Activated T-cell treated with anti-CD3 and anti-CD28 coated beads, Interleukin-2, amount 50 U/mL, for 72 hours (primary cell): ENCODE measurements at places on chromosomes 11 and 22. TPM values are rescaled to one million over a fixed set of nuclear protein-coding genes. Genes with fewer than 3 reads are reported as not detected.

DNAJB13 gene
- 1.1 TPM for total RNA-seq

GRCh38 chr11:132490978-132491377 lies 1041.3 kb downstream of the OPCML start:
- DNase-seq: no peak
- H3K4me1 ChIP-seq: no peaks in the 10 kb centered on the region
- no peak overlapping the region for H3K27ac ChIP-seq
- no peaks in the 10 kb centered on the region for H3K36me3 ChIP-seq
- H3K4me3 ChIP-seq: no peak overlapping the region

- no peak overlapping the region for H3K27ac ChIP-seq
- no peaks in the 10 kb centered on the region for H3K4me1 ChIP-seq
- H3K4me3 ChIP-seq: no peak overlapping the region
- peaks cover 28% of the 10 kb centered on the region for H3K27me3 ChIP-seq
- DNase-seq: no peak
- H3K36me3 ChIP-seq: peaks cover 6% of the 10 kb centered on the region
Measured at GRCh38 chr11:44637487-44637886, 72.0 kb downstream of the CD82 start.

ANO9 gene
- total RNA-seq: 34.3 TPM

LRRC55 gene
- not detected for total RNA-seq

APBB1 gene
- 63.8 TPM for total RNA-seq
